ENCODE measurements at places on chromosomes 12 and 14. TPM values are rescaled to one million over a fixed set of nuclear protein-coding genes. Genes with fewer than 3 reads are reported as not detected.
A peak's percentile ranks its signal among the peaks of the same experiment; 100 is the strongest.

DNA sequence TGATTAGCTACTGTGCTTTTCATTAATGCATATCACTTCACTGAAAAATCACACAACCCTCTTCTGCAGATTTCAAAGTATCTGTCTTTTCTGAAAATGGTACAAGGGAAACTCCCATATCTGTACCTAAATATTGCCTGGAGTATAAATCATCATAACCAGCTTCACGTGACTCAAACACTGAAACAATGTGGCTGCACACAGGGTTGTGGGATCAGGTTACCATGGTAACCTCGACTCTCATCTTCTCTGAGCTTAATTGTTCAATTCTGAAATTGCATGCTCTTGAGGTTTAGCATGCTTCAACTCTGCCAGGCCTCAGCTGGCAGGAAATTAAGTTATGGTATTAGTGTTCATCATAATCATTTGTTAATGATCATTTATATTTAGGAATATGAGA lies 77.5 kb upstream of the CPSF6 start:
- H3K4me3 ChIP-seq, result no peak overlapping the region
- peaks cover 26% of the 10 kb centered on the region for H3K4me1 ChIP-seq
- no peaks in the 10 kb centered on the region for H3K36me3 ChIP-seq
- H3K27ac ChIP-seq, result no peak overlapping the region
- H3K27me3 ChIP-seq, result no peaks in the 10 kb centered on the region

- no peak for DNase-seq
- no peaks in the 10 kb centered on the region for H3K4me1 ChIP-seq
- H3K27me3 ChIP-seq, result no peaks in the 10 kb centered on the region
- H3K27ac ChIP-seq, result no peak overlapping the region
- no peak overlapping the region for H3K4me3 ChIP-seq
- H3K36me3 ChIP-seq, result no peaks in the 10 kb centered on the region
Measured at GRCh38 chr12:50174971-50175715, 8.0 kb upstream of the CERS5 start.

DNA sequence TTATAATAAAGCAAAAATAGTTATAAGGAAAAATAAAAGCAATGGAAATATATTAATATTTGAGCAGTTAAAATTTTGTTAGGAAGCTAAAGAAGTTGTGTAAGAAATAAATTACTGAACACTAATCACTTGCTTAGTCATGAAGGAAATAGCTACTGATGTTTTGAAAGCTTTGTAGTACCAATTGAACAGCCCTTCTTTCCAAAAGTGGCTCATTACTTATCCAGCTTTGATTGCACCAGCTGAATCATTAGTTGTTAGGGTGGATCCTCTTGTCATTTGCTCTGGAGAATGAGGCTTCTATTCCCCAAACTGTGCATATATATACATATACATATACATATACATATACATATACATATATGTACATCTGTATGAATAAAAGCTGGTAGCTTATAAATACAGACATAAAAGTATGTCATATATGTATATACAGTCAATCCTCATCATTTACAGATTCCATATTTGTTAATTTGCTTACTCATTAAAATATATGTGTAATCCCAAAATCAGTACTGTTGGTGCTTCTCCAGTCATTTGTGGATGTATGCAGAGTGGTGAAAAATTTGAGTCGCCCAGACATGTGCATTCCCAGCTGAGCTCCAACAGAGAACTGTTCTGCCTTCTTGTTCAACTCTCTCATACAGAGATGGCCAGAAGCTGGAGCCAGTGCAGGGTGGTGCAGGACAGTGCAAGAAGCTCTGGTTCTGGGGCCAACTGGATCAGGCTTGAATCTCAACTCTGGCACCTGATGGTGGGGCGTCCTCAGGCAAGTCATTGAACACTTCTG lies 214.1 kb downstream of the RPAP3 start:
- no peak for DNase-seq
- no peaks in the 10 kb centered on the region for H3K27me3 ChIP-seq
- no peak overlapping the region for H3K4me3 ChIP-seq
- peaks cover 3% of the 10 kb centered on the region for H3K36me3 ChIP-seq
- H3K4me1 ChIP-seq, result peaks cover 15% of the 10 kb centered on the region
- H3K27ac ChIP-seq, result no peak overlapping the region

Gene KRT85
- not detected for total RNA-seq

- no peak overlapping the region for H3K27ac ChIP-seq
- peaks cover 2% of the 10 kb centered on the region for H3K27me3 ChIP-seq
- H3K4me3 ChIP-seq, result no peak overlapping the region
- no peaks in the 10 kb centered on the region for H3K4me1 ChIP-seq
- no peak for DNase-seq
- H3K36me3 ChIP-seq, result no peaks in the 10 kb centered on the region
Measured at GRCh38 chr12:30977537-30978349, 51.2 kb downstream of the TSPAN11 start.

GRCh38 chr14:36654794-36655381 lies 6.8 kb upstream of the PAX9 start:
- no peaks in the 10 kb centered on the region for H3K36me3 ChIP-seq
- peaks cover 26% of the 10 kb centered on the region for H3K4me1 ChIP-seq
- H3K27me3 ChIP-seq, result peaks cover 78% of the 10 kb centered on the region
- no peak overlapping the region for H3K27ac ChIP-seq
- H3K4me3 ChIP-seq, result no peak overlapping the region

DNA sequence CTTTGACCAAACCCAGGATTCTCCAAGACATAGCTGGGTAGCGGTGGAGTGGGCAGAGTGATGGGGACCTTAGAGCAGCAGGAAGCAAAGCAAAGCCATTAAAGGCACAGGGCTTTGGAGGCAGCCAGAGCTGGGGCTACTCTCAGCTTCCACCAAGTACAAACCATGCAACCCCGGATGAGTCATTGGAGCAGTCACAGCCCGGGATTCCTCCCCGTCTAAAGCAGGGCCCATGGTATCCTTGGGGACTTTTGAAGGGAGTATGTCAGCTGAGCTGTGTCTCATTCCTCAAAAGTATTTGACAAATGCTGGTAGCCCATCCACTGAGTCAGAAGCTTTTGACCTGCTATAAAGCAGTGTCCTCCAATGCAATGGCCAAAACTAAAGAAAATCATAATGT lies 9.7 kb upstream of the IFI27 start:
- H3K4me1 ChIP-seq, result no peaks in the 10 kb centered on the region
- no peaks in the 10 kb centered on the region for H3K36me3 ChIP-seq
- no peak for DNase-seq
- H3K27me3 ChIP-seq, result no peaks in the 10 kb centered on the region
- no peak overlapping the region for H3K4me3 ChIP-seq
- H3K27ac ChIP-seq, result no peak overlapping the region

GRCh38 chr12:66860752-66861750 lies 182.2 kb upstream of the GRIP1 start:
- peak; percentile 82 for DNase-seq
- H3K4me1 ChIP-seq, result peaks cover 20% of the 10 kb centered on the region
- H3K27me3 ChIP-seq, result no peaks in the 10 kb centered on the region
- no peak overlapping the region for H3K4me3 ChIP-seq

GRCh38 chr14:79809849-79810612 lies 401.3 kb downstream of the DIO2 start:
- no peaks in the 10 kb centered on the region for H3K27me3 ChIP-seq
- no peak for DNase-seq
- H3K4me1 ChIP-seq, result no peaks in the 10 kb centered on the region
- no peaks in the 10 kb centered on the region for H3K36me3 ChIP-seq
- H3K27ac ChIP-seq, result no peak overlapping the region

Gene TMPRSS12
- total RNA-seq, result not detected

Gene MANSC4
- not detected for total RNA-seq

DNA sequence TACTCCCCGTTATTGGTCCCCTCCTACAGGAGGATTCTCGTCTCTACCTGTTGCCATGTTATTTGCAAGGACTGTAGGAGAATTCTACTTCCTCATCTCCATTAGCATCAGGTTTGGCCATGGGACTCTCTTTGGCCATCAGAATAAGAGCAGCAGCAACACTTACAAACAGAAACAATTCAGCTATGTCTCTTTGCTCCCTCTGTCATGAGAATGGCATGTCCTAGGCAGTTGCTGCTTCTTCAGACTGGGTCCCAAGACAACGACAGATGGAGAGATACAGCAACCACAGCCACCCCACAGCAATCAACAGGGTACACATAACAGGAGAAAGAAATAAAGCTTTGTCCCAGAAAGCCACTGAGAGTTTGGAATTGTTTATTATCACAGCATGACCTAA lies 19.7 kb downstream of the SLC41A2 start:
- no peaks in the 10 kb centered on the region for H3K4me1 ChIP-seq
- H3K36me3 ChIP-seq, result no peaks in the 10 kb centered on the region
- no peak overlapping the region for H3K4me3 ChIP-seq
- H3K27ac ChIP-seq, result no peak overlapping the region

Gene GLT1D1
- not detected for total RNA-seq

DNA sequence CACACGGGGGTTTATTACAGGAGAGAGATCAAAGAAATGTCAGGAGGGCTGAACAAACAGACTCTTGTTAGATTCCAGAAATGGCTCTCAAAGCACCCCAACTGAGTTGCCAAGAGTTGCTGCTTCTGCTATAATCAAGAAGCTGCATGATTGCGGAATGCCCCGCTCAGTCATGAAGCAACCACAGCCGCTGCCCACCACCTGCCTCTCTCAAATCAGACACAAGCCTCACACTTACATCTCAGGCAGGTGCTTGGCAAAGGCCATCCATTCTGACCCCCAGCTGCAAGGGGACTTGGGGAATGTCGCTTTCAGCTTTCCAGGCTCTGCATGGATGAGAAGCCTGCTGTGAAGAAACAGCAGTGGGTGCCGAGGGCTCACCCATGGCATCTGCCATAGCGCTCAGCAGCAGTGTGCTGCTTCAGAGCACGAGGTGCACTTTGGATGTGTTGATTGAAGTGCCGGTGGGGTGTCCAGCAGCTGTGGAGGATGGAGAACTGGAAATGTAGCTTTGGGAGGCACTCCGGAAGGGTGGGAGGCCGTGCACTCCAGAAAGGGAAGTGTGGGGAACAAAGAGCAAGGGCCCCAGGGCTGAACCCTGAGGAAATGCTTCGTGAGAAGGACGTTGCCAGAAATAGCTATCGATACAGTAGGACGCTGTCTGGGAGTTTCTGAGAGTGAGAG lies 37.7 kb downstream of the LRRC74A start:
- H3K36me3 ChIP-seq, result no peaks in the 10 kb centered on the region
- no peak overlapping the region for H3K4me3 ChIP-seq
- DNase-seq, result peak; percentile 14
- peaks cover 34% of the 10 kb centered on the region for H3K4me1 ChIP-seq
- H3K27me3 ChIP-seq, result no peaks in the 10 kb centered on the region

GRCh38 chr14:27367345-27367744 lies 769.5 kb upstream of the NOVA1 start:
- no peaks in the 10 kb centered on the region for H3K36me3 ChIP-seq
- no peak for DNase-seq
- H3K4me3 ChIP-seq, result no peak overlapping the region
- H3K27ac ChIP-seq, result no peak overlapping the region

DNA sequence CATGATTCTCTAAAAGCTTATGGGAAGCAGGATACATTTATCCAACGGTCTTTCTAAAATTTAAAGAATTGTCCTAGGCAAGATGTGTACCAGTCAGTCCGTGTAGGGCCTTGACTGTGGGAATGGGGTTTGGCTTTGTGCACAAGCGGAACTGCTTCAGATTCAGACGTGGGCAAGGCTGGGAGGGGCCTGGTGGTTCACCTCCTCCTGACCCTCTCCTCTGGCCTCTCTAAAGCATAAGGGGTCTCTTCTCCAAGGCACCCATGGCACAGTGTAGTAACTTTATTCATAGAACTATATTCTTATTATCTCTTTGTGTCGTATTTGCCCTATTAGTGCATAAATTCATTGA lies 121.2 kb upstream of the PTPRB start:
- H3K27me3 ChIP-seq, result peaks cover 2% of the 10 kb centered on the region
- H3K4me1 ChIP-seq, result no peaks in the 10 kb centered on the region
- H3K27ac ChIP-seq, result no peak overlapping the region
- no peak for DNase-seq
- H3K36me3 ChIP-seq, result no peaks in the 10 kb centered on the region
